ENCODE measurements at places on chromosomes 5 and 9.

- no peak for DNase-seq
These were observed 7.0 kb upstream of the IL12B start for GRCh38 chr5:159337016-159337955.

DNA sequence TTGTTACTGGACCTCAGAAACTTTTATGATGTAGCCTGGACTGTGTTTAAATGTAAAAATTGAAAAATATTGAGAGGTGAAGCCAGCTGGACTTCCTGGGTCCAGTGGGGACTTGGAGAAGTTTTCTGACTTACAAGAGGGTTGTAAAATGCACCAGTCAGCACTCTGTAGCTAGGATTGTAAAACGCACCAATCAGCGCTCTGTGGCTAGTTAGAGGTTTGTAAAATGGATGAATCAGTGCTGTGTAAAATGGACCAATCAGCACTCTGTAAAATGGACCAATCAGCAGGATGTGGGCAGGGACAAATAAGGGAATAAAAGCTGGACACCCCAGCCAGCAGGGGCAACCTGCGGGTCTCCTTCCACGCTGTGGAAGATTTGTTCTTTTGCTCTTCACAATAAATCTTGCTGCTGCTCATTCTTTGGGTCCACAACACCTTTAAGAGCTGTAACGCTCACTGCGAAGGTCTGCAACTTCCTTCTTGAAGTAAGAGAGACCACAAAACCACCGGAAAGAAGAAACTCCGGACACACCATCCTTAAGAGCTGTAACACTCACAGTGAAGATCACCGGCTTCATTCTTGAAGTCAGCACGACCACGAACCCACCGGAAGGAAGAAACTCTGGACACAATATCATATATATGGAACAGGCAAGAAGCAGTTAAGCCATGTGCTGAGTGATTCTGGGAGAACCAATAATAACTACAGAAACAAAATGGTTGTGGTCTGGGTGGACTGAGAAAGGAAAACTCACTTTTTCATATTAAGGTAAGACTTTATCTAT, 201.3 kb downstream of the GABRG2 start:
- no peak for DNase-seq

DNA sequence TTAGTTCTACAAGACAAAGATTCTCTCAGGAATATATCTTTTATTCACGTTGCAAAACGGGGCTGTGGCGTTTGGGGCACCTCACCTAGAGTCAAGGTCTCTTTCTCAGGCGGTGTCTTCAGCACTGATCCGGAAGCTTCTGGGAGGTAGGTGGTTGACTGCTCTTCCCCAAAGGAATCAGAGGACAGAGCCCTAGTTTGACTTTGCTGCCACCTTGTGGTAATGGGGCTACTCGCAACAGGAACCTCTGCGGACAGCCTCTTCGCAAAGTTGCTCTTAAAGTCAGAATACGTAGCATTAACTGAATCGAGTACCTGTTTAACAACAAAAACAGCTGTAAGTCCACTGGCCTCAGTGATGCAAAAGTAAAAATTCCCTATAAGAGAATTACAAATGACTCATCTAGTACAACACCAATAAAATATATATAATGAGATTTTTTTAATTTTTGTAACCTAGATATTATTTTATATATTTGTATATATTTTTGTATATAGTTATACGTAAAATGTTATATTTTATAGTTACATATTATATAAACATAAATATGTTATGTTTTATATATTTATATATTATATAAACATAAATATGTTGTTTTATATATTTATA, 13.3 kb upstream of the GPX8 start:
- peak; percentile 19 for DNase-seq

DNA sequence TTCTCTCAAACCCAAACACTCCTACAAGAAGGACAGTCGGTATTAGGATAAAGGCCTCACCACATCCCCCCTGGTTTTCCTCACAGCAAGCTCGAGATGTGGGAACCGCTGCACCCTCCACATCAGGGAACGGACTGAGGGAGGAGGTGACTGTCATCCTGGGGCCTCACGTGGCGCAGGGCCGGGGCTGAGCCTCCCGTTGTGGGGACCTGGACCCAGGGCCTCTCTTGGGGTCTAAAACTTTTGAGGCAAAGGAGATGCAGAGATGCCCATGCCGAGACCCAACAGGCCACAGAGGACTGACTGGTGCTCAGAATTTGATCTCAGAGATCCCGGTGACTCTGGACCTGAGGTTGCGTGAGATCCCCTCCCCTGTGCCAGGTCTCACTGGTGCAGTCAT, 72.7 kb downstream of the MRPL36 start:
- DNase-seq = no peak

DNA sequence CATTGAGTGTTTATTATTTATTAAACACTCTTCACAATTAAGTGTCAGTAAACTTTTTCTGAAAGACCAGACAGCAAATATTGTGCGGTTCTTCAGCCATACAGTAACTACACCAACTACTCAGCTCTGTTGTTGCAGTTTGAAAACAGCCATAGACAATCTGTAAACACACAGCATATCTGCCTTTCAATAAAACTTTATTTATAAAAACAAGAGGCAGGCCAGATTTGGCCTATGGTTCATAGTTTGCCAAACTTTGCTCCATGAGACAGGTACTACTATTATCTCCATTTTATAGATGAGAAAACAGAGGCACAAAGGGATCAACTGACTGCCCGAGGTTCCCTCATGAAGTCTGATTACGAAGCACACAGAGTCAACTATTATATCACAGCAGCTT, 11.5 kb downstream of the ADAMTS12 start:
- no peak for DNase-seq

GRCh38 chr9:81137976-81138568, 551.3 kb downstream of the TLE1 start:
- no peak for DNase-seq
